ENCODE measurements at places on chromosomes 16 and 17.
A peak's percentile ranks its signal among the peaks of the same experiment; 100 is the strongest.

- DNase-seq = peak; percentile 43
Observed at GRCh38 chr17:47742319-47743181, 9.5 kb downstream of the TBX21 start.

DNA sequence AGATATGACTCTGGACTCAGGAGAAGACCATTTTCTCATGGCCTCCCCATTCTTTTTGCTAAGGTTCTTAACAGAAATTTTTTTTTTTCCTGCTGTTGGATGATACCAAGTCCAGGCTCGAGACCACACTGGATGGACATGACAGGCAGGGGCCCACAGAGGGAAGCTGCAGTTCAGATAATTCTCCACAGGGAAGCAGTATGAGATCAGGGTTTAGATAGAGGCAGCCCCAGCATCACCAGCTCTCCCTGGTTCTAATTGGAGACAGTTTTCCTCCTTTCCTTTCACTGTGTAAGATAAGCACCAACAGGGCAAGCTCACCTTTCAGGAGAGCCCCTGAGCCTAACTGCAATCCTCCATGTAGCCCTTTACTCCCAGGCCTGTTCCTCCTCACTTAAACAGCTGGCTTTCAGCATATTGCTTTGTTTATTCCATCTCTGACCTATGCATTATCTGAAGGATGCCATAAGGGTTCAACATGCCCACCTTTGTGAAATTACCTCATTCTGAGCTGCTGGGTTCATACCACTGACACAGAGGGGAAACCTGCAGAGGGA lies 108.1 kb downstream of the SNX11 start:
- DNase-seq = no peak

DNA sequence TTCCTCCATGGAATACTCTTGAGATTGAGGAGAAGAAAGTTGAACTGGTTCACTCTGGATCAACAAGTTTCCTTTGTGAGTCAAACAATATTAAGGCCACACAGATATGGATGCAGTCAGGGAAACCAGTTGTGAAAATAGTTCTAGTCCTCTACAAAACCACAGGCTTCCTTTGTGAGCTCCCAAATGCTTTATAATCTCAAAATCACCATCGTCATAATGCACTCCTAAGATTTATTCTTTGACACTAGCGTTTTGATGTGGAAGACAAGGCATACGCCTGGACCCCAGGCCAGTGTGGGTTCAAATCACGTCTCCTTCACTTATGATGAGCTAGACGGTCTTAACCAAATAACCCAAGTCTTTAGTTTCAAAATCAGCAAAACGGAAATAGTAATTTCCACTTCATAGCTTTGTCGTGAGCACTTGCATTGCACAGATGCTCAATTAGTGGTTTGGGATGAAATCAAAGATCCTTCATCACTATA lies 142.6 kb downstream of the STX8 start:
- DNase-seq = no peak

GRCh38 chr17:44864831-44865230 lies 17.1 kb downstream of the HIGD1B start:
- no peak for DNase-seq

DNA sequence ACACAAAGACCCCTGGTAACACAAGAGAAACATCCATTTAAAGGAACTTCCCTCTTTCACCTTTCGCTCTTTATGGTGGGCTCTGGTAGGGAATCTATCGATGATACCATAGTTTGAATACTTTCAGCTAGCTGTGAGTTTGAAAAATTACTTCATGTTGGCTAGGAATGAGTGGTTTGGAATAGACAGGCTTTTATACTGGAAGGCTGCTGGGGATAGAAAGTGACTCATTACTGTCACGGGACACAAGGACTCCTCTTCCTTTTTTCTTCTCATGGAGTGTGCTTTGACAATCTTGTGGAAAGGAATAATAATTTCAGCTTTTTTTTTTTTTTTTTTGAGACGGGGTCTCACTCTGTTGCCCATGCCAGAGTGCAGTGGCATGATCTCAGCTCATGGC lies 76.9 kb downstream of the CYB561 start:
- DNase-seq = no peak

GRCh38 chr16:1430214-1430758 lies 592 bp upstream of the PERCC1 start:
- DNase-seq = no peak

DNA sequence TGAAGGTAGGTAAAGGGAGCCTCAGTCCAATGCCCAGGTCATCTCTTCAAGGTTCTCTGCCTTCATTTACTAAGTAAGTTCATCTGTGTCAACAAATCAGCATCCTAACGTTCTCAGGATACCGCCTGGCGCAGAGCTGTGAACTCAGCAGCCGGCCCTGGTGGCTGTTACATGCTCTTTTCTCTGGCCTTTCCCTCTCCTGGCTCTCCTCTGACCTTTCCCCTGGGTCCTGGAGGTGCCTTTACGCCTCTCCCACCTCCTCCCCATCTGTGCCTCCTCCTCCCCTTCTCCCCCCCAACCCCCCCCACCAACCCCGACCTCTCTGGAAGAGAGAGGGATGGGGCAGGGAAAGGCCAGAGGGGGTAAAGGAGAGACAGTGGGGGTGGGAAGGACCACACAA lies 19.5 kb downstream of the COTL1 start:
- DNase-seq = no peak

DNA sequence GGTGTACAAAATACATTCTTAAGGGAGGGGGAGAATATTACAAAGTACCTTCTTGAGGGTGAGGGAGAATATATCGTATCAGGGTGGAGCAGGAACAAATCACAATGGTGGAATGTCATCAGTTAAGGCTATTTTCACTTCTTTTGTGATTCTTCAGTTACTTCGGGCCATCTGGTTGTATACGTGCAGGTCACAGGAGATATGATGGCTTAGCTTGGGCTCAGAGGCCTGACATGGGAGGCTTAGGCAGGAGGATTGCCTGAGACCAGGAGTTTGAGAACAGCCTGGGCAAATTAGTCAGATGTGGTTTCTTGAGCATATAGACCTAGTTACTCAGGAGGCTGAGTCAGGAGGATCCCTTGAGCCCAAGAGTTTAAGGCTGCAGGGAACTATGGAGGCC lies 13.1 kb downstream of the ODAD4 start:
- no peak for DNase-seq

Measured in CD8-positive, alpha-beta memory T cell (primary cell).